ENCODE measurements at places on chromosomes 5 and 9.

- no peak for DNase-seq
These were observed 161.8 kb downstream of the PALM2AKAP2 start for GRCh38 chr9:109941771-109942170.

DNA sequence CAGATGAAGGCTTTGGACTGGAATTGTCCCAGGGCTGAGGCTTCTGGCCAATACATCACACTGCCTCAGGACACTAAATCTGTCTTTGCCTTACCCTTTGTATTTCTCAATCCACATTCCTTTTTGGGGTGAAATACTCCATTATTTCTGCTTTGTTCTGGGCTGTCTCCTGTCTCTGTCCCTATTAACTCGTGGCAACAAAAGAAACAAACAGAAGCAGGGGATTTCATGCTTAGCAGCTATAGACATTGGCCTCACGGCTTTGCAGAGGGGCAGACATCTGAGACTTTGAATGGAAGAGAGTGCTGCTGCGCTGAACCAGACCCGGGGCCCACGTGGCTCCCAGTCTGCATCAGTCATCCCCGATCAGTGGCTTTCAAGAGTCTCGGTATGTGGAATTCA is 129.7 kb downstream of the ARL15 start:
- no peak for DNase-seq

GRCh38 chr5:126094991-126095390 is 328.2 kb upstream of the GRAMD2B start:
- no peak for DNase-seq

DNA sequence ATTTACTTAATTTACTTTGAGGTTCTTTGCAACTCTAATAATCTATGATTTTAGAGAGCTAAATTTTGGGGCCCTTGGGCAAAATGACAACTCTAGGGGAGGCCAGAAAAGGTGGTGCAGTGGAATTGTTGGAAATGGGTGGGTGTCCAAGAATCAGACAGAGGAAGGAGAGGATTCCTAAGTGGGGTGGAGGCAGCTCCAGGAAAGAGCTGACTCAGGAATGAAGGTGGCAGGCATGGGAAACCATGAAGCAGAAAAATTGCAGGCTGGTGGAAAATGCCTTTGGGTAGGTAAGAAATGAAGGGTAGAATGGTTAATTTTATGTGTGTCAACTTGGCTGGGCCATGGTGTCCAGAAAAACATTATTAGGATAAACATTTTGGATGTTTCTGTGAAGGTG is 248.5 kb upstream of the TUT7 start:
- DNase-seq = no peak

GRCh38 chr9:91099436-91099835 is 262.3 kb downstream of the AUH start:
- no peak for DNase-seq

Measured in PC-9 (cell line).